ENCODE measurements at places on chromosomes 2 and 18.

DNA sequence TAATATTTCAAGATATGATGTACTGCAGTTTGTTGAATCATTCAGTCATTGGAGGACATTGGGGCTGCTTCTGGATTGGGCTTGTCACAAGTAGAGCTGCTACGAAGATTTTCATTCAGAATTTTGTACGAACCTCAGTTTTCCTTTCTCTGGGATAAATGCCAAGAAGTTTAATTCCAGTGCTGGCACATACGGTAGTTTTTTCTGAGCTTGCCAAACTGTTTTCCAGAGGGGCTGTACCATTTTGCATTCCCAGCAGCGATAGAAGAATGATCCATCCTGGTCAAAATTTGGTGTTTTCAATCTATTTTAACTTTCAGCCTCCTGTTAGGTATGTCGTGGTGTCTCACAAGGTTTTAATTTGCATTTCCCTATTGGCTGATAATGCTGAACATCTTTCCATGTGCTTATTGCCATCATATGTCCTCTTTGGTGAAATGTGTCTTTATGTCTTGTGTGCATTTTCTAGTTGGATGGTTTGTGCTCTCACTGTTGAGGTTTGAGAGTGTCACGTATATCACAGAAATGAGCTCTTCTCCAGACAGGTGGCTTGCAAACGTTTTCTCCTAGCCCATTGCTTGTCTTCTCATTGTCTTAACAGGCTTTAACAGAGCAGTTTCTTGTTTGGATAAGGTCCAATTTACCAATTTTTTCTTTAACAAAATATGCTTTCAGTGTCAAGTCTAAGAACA lies 612.6 kb downstream of the GALR1 start:
- no peak for DNase-seq
- H3K36me3 ChIP-seq: no peaks in the 10 kb centered on the region
- peaks cover 5% of the 10 kb centered on the region for H3K27me3 ChIP-seq
- no peak overlapping the region for H3K27ac ChIP-seq
- H3K4me3 ChIP-seq: no peak overlapping the region

- no peak overlapping the region for H3K4me3 ChIP-seq
- DNase-seq: no peak
- H3K27ac ChIP-seq: no peak overlapping the region
These were observed 100.4 kb upstream of the LCLAT1 start for GRCh38 chr2:30346471-30347169.

DNA sequence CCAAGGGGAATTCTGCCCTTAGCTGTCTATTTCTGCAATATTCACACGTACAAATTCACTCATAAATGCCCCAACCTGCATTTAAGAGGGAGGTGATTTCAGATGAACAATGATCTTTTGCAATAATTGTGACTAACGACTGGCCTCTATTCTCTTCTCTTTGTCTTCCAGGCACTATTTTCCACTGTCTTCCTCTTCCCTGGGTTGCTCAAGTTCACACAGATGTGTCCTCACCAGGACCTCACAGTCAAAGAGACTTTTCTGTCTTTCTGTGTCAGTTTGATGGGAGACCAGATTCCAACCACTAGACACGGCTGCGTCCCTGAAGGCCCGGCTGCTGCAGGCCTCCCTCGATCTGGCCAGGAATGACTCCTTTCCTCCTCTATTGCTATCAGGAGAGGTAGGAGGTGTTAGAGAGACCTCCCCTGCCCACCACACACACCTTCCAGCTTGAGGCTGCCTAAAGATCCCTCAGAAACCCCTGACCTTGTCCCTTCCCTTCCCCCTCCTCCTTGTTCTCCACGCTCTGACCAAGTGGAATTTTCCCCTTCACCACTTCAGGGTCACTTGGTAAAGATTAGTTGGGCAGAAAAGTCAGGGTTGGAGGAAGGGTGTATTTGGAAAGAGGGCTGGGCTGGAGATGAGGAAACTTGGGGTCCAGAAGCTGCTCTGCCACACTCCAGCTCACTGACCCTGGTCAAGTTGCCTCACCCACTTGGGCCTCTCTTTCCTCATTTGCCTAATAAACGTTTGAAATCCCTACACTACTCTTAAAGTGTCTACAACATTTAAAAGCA lies 109.2 kb upstream of the COPS8 start:
- H3K27me3 ChIP-seq: peaks cover 4% of the 10 kb centered on the region
- no peak overlapping the region for H3K27ac ChIP-seq
- no peak overlapping the region for H3K4me3 ChIP-seq
- no peak for DNase-seq

GRCh38 chr2:180846756-180847472 lies 133.5 kb upstream of the UBE2E3 start:
- no peaks in the 10 kb centered on the region for H3K36me3 ChIP-seq
- H3K27ac ChIP-seq: no peak overlapping the region
- H3K4me1 ChIP-seq: peaks cover 16% of the 10 kb centered on the region

GRCh38 chr18:49172246-49172645 lies 221.5 kb upstream of the SMAD7 start:
- H3K4me1 ChIP-seq: peaks cover 32% of the 10 kb centered on the region
- peaks cover 4% of the 10 kb centered on the region for H3K27me3 ChIP-seq
- DNase-seq: no peak

GRCh38 chr2:3493615-3494007 lies 25.7 kb downstream of the ADI1 start:
- H3K27me3 ChIP-seq: peaks cover 2% of the 10 kb centered on the region
- no peak overlapping the region for H3K4me3 ChIP-seq
- H3K27ac ChIP-seq: no peak overlapping the region
- DNase-seq: no peak
- H3K36me3 ChIP-seq: no peaks in the 10 kb centered on the region

- H3K27ac ChIP-seq: peak overlapping the region; percentile 12
- H3K4me1 ChIP-seq: peaks cover 14% of the 10 kb centered on the region
- H3K36me3 ChIP-seq: no peaks in the 10 kb centered on the region
- peak overlapping the region; percentile 80 for H3K4me3 ChIP-seq
- DNase-seq: peak; percentile 49
These were observed 3.6 kb downstream of the LDLRAD4 start for GRCh38 chr18:13221869-13222855.

DNA sequence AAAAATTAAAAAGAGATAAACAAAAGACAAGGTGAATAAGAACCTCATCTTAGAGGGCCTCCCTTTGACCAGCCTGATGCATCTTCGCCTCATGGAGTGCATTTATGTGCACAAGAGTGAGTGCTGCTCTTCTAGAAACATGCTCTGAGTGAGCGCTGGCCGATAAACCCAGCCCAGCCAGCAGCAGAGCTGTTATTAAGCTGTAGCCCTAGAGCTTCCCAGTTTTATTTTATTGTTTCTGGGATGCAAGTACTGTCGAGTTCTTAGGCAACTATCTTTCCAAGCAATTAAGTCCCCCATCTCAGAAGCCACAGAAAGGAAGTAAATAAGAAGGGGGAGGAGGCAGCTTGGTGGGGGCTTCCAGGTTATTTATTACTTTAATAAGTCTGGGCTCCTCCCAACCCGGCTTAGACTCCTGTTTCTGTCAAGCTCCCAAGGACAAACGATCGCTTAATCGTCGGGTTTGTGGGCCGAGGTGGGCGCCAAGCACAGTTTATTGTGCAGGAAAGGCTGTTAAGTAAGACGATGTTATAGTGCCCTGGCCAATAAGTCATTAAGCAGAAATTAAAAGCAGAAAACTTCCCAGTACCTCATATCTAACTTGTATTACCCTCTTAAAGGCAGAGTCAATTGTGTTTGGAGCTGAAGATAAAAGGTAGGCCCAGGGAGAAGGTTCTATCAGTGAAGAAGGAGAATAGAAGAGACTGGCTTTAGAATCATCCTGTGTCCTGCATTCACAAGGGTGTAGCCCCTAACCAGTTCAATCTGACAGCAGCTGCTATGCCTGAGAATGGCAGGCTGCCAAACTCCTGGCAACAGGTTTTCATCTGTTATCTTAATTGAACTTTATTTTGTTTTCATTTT lies 176.3 kb downstream of the PIK3C3 start:
- DNase-seq: no peak
- no peak overlapping the region for H3K27ac ChIP-seq
- no peaks in the 10 kb centered on the region for H3K36me3 ChIP-seq
- no peaks in the 10 kb centered on the region for H3K4me1 ChIP-seq

DNA sequence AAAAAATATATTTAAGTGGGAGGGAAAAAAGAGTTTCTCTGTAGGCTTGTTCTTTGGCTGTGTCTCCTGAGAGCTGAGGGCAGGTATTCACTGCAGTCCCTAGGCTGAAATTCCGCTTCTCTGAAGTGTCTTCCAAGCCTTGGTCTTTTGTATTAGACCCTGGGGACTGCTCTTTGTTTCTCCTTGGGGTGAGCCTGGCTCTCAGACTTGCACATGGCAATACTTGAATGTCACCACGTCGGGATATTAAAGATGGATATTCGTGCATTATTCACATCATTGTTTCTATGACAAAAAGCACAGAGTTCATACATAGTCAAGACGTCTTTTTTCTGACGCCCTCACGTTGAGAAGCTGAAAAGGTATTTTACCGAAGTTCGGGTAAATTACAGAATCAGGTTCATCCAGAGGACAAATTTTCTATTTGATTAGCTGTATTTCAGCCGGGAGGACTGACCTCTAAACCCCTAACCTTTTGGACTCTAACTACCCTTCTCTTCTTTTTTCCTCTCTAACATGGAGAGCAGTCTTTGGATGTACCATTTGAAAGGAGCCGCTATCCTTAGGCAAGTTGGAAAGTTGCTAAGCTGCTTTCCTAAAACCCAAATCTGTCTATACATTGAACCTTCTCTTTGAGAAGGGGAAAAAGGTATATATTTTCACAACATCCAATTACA lies 2.4 kb upstream of the HOXD3 start:
- no peaks in the 10 kb centered on the region for H3K36me3 ChIP-seq
- no peak overlapping the region for H3K27ac ChIP-seq
- no peak for DNase-seq
- no peaks in the 10 kb centered on the region for H3K4me1 ChIP-seq
- peaks cover 36% of the 10 kb centered on the region for H3K27me3 ChIP-seq
- no peak overlapping the region for H3K4me3 ChIP-seq

DNA sequence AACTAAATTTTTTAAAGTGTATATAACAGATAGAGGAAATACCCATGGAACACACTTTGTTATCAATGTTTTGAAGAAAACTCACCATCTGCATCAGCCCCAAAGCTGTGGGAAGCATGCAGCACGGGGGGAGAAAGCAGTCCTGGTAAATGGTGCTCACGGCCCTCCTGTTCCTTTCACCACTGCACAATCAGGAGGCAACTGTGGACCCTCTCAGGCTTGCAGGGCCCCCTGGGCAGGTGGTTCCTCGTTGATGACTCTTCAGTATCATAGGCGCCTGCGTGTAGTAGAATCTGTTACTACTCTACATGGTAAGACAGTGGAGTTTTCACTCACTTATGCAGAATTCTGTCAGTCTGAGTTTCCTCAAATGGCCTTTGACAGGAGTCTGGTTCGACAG lies 4.9 kb upstream of the CNDP1 start:
- DNase-seq: no peak
- peaks cover 9% of the 10 kb centered on the region for H3K36me3 ChIP-seq
- no peak overlapping the region for H3K4me3 ChIP-seq

- H3K27me3 ChIP-seq: peaks cover 2% of the 10 kb centered on the region
- peaks cover 3% of the 10 kb centered on the region for H3K4me1 ChIP-seq
- H3K36me3 ChIP-seq: no peaks in the 10 kb centered on the region
- H3K4me3 ChIP-seq: no peak overlapping the region
- no peak for DNase-seq
These were observed 23.7 kb downstream of the PGAP1 start for GRCh38 chr2:196902828-196903227.

DNA sequence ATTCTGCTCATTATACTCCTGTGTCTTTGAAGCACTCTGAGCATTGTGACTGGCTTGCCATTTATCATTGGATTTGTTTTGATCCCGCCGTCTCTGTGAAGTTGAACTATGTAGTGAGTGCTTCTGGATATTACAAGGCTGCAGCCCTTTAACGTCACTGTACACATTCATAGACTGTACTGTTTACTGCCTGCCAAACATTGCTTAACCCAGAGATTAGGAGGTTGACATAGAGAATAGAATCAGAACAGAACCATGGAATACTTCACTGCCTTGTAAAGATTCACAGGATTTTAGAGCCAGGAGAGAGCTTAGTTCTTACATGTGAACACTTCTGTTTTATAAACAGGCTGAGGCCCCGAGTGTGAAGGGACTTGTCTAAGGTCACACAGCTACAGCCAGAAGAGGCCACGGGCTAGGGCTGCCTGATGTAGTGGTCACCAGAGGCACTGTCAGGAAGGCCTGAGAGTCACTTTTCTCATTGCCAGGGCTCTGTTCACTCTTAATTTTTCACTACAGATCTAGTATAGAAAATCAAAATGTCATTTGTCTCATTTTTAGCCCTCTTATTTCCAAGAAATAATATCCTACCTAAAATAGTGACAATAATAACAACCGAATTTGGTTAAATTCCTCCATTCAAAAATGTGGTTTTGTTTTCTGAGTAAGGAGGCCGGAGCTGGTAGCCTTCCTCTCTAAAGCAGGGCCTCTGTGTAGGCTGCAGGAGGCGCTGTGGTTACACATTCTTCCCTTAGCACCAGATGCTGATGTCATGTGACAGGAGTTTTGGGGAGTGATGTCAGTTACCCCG lies 87.9 kb downstream of the UGGT1 start:
- H3K4me1 ChIP-seq: peaks cover 4% of the 10 kb centered on the region
- H3K27me3 ChIP-seq: no peaks in the 10 kb centered on the region
- peak overlapping the region; percentile 8 for H3K27ac ChIP-seq
- H3K4me3 ChIP-seq: no peak overlapping the region
- H3K36me3 ChIP-seq: peaks cover 4% of the 10 kb centered on the region
- peak; percentile 68 for DNase-seq

Data from glutamatergic neuron (in vitro differentiated cells).